ENCODE measurements at places on chromosomes 11 and 22.

DNA sequence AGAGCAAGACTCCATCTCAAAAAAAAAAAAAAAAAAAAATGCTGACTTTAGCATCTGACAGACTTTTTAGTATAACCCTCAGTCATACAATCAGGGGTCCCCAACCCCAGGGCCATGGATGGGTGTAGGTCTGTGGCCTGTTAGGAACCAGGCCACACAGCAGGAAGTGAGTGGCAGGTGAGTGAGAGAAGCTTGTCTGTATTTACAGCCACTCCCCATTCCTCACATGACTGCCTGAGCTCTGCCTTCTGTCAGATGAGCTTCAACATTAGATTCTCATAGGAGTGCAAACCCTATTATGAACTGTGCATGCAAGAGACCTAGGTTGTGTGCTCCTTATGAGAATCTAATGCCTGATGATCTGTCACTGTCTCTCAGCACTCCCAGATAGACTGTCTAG lies 3.3 kb downstream of the FAM227A start:
- no peak for DNase-seq

GRCh38 chr22:44862981-44863860 lies 110.8 kb downstream of the ARHGAP8 start:
- DNase-seq: no peak

DNA sequence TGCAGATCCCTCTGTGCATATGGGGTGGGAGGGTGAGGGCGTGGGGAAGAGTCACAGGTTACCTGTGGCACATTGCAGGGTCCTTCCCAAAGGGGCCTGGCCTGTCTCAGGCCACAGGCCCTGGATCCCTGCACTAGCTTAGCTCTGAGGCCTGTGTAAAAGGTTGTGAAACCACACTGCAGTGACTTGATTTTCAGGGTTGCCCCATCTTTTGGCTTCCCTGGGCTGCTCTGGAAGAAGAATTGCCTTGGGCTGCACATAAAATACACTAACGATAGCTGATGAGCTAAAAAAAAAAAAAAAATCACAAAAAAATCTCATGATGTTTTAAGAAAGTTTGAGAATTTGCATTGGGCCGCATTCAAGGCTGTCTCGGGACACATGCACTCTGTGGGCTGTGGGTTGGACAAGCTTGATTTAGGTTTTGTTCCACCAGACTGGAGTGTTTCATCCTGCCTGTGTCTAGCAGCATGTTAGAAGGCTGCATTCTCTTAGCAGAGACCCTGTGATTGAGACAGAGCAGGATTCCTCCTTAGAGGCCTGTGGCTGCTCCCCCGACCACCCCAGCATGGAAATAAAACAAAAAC lies 35.9 kb upstream of the TREH start:
- no peak for DNase-seq

GRCh38 chr11:22730319-22730718 lies 63.9 kb downstream of the GAS2 start:
- no peak for DNase-seq

GRCh38 chr11:46304605-46305179 lies 27.2 kb downstream of the CREB3L1 start:
- no peak for DNase-seq

- DNase-seq: no peak
These were observed 52.6 kb upstream of the SESN3 start for GRCh38 chr11:95283650-95284049.

DNA sequence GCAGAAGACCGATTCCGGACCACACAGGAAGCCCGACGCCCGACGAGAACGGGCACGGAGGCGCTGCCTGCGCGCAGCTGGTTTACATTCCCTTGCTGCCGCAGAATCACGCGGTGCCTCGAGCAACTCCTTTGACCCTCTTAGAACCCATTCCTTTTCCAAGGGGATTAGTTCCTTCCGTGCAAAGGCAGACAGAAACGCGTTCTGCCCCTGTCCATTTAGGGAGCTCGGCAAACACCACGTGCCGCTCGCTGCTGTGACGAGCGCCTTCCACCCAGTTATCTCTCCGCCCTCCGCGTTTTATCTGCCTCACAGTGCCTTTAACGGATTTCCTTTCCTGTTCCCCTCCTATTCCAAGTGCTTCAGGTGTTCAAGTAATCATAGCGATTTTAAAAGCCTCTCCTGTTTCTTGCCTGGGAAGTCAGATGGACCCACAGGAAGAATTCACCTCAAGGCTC lies 24.1 kb upstream of the MICAL3 start:
- no peak for DNase-seq

DNA sequence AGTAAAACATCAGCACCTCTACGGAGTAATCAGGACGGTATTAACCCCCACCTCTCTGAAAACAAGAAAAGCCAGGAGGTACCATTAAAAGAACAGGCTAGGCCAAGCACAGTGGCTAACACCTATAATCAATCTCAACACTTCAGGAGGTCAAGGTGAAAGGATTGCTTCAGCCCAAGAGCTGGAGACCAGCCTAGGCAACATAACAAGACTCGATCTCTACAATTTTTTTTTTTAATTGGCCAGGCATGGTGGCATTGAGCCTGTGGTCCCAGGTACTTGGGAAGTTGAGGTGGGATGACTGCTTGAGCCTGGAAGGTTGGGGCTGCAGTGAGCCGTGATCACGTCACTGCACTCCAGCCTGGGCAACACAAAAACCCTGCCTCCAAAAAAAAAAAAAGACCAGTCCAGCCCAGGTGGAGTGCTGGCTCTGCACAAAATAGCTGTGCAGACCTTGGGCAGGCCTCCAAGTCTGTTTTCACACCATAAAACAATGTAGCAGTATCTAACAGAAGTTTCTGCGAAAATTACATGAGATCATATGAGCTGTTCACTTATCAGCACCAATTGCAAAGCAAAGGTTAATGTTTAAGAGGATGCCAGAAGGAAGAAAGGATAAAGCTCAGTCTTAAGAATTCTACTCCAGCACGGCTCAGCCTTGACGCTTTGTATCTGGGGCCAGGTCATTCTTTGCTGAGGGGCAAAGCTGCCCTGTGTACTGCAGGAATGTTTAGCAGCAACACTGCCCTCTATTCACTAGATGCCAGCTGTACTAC lies 14.8 kb downstream of the CHKA start:
- no peak for DNase-seq

DNA sequence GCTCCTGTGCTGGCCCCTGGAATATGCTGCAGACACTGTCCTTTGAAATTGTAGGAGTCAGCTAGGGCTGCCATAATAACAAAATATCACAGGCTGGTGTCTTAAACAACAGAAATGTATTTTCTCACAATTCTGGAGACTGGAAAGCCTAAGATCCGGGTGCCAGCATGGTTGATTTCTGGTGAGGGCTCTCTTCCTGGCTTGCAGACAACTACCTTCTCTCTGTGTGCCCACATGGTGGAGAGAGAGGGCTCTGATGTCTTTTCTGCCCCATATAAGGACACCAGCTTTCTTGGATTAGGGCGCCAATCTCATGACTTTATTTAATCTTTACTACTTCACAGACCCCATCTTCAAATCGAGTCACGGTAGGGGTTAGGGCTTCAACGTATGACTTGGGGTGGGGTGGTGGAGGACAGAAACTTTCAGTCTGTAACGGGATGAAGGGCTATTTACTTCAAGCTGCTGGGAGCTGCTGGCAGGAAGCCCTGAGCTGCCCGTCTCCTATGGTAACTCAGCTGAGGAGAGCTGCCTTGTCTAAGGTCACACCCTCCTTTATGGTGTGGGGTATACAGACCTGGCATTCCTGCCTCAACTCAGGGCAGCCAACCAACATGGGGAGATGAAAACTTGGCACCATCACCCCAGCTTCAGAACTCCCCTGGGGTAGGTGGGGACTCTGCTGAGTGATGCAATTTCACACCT lies 142.9 kb upstream of the ZBED5 start:
- no peak for DNase-seq

- no peak for DNase-seq
These were observed 49.6 kb downstream of the IGSF9B start for GRCh38 chr11:133907216-133907615.
